GM23338 (cell line): ENCODE measurements at places on chromosomes 4 and X. TPM values are rescaled to one million over a fixed set of nuclear protein-coding genes. Genes with fewer than 3 reads are reported as not detected.

The RTL3 gene
- total RNA-seq, result not detected in 2 replicates

The ZFYVE28 gene
- total RNA-seq, result 4.6 and 8.7 TPM in 2 replicates

GRCh38 chr4:38943343-38943742, 75.7 kb downstream of the FAM114A1 start:
- H3K27ac ChIP-seq, result no peak overlapping the region
- no peak for DNase-seq
- no peaks in the 10 kb centered on the region for H3K27me3 ChIP-seq
- H3K36me3 ChIP-seq, result no peaks in the 10 kb centered on the region

The PABPC1L2A gene
- total RNA-seq, result 1.0 and 1.4 TPM in 2 replicates

DNA sequence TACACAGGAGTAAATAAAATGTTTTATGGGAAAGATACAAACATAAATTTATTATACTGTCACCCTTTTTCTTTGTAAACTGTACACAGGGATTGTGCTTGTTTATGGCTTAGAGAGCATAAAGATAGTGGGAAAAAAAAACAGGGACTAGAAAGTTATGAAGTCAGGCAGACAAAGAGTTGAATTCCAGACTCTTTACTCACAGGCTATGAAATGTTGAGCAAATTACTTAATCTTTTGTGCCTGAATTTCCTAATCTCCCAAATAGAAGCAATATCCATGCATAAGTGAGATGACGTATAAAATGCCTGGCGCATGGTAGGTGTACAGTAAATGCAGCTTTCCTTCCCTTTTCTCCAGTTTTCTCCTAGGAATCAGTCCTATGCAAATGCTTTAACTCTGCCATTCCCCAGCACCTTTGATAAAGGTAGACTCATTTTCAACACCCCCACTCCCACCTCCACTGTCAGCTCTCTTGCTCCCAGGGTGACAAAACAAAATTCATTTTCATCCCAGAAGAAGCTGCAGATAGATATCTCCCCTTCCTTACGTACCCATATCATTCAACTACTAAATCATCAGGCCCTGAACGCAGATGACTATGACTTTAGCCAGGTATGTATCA, 44.5 kb upstream of the BTC start:
- H3K36me3 ChIP-seq, result no peaks in the 10 kb centered on the region
- no peak for DNase-seq
- no peaks in the 10 kb centered on the region for H3K27me3 ChIP-seq
- H3K27ac ChIP-seq, result no peak overlapping the region
- no peak overlapping the region for H3K4me3 ChIP-seq
- no peaks in the 10 kb centered on the region for H3K4me1 ChIP-seq

DNA sequence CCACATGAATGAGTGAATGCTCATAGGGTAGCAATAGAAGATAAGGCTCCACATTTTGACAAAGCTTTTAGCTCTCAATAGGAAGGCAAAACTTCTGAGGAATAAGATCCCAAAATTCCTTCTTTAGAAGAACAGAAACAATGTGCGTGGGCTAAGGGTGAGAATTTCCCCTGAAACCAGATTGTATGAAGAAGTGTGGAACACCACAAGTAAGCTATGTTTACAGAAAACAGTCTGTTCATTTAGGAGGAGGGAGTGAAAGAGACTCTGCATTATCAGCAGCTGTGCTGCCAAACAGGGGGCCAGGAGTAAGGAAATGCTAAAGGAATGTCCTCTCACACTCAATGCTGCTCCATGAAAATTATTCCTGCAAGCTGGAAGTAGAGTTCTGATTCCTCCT, 851.6 kb downstream of the CENPC start:
- no peak overlapping the region for H3K4me3 ChIP-seq
- DNase-seq, result peak; percentile 4
- no peaks in the 10 kb centered on the region for H3K36me3 ChIP-seq
- no peaks in the 10 kb centered on the region for H3K27me3 ChIP-seq
- no peaks in the 10 kb centered on the region; the same call in 1 of the 2 replicates for H3K4me1 ChIP-seq
- no peak overlapping the region for H3K27ac ChIP-seq

DNA sequence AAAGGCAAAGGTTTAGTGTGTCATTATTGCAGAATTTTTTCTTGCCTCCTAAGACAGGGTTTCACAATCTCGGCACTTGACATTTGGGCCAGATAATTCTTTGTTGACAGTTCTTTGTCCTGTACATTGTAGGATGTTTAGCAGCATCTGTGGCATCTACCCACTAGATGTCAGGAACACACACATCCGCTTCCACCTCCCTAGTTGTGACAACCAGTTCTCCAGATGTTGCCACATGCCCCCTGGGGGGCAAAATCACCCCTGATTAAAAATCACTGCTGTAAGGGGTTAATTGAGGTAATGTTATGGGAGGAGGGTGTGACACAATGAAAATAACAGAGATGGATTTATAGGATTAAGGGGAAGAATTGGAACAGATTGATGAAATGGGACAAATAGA, 75.3 kb downstream of the HMGB2 start:
- H3K27ac ChIP-seq, result no peak overlapping the region
- H3K4me1 ChIP-seq, result peaks cover 27% of the 10 kb centered on the region
- H3K4me3 ChIP-seq, result no peak overlapping the region
- DNase-seq, result no peak
- H3K27me3 ChIP-seq, result no peaks in the 10 kb centered on the region

GRCh38 chr4:138912704-138913340, 102.8 kb upstream of the NOCT start:
- H3K27ac ChIP-seq, result no peak overlapping the region
- no peaks in the 10 kb centered on the region for H3K27me3 ChIP-seq
- peaks cover 16% of the 10 kb centered on the region for H3K4me1 ChIP-seq
- no peak for DNase-seq
- no peak overlapping the region for H3K4me3 ChIP-seq

DNA sequence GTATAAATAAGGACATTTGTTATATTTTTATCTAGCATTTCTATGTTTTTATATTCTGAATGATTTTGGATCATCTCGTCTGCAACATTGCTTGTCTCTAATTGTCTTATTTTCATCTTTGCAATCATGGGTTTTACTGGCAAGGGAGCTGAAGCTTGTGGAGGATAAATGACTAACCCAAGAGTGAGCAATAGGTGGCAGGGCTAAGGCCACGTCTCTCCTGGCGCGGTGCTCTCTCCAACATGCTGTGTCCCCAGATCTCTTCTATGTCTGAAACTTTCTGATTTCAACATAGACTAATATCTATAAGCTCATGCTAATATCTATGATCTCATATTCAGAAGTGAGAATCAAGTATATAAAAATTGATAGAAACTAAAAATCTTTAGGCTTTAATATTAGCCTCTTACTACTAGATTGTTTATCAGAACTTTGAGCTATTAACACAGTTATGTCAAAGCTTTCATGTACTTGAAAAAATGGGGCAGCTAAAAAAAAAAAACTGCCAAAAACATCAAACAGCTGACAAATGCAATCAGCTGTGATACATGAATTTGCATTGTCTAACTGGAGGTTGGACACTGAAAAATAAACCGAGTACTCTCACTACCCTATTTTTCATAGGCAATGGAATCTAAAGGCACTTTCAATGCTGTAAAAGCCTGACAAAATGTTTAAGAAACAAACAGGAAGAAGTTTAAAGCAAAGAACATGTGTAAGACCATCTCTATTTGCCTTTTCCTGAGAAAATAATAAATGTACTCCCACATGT, 169.2 kb downstream of the TMA16 start:
- no peaks in the 10 kb centered on the region for H3K4me1 ChIP-seq
- no peak for DNase-seq
- H3K27ac ChIP-seq, result no peak overlapping the region
- no peaks in the 10 kb centered on the region for H3K27me3 ChIP-seq
- no peak overlapping the region for H3K4me3 ChIP-seq
- H3K36me3 ChIP-seq, result no peaks in the 10 kb centered on the region

The SMR3B gene
- not detected in 2 replicates for total RNA-seq

- no peaks in the 10 kb centered on the region for H3K36me3 ChIP-seq
- H3K27ac ChIP-seq, result no peak overlapping the region
- H3K4me3 ChIP-seq, result no peak overlapping the region
- no peaks in the 10 kb centered on the region for H3K4me1 ChIP-seq
- no peaks in the 10 kb centered on the region for H3K27me3 ChIP-seq
Measured at GRCh38 chrX:54093159-54093558, 48.9 kb upstream of the PHF8 start.

- no peak for DNase-seq
- H3K4me3 ChIP-seq, result no peak overlapping the region
- H3K27ac ChIP-seq, result no peak overlapping the region
- H3K36me3 ChIP-seq, result no peaks in the 10 kb centered on the region
Measured at GRCh38 chr4:76854858-76855257, 43.1 kb downstream of the SOWAHB start.

DNA sequence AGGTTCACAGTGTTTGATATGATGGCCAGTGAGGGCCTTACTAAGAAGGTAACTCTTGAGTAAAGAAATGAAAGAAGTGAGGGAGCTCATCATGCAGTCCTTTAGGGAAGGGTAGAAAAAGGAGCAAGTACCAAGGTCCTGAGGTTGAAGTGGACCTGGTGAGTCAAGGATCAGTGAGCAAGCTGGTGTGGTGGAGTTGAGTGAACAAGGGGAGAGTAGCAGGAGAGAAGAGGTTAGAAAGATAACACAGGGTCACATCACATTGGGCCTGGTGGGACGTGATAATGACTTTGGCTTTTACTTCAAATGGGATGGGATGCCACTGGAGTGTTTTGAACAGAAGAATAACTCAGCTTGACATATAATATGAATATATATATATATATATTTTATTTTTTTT, 44.7 kb downstream of the OSTC start:
- no peak overlapping the region for H3K27ac ChIP-seq
- no peak for DNase-seq
- no peak overlapping the region for H3K4me3 ChIP-seq
- no peaks in the 10 kb centered on the region for H3K36me3 ChIP-seq

The RTL9 gene
- total RNA-seq, result 0.19 and 0.31 TPM in 2 replicates

- no peak overlapping the region for H3K4me3 ChIP-seq
- H3K4me1 ChIP-seq, result no peaks in the 10 kb centered on the region; the same call in 1 of the 2 replicates
- no peak overlapping the region for H3K27ac ChIP-seq
Measured at GRCh38 chr4:15294202-15294601, 133.6 kb upstream of the C1QTNF7 start.

The VSIG1 gene
- 1.2 and 1.7 TPM in 2 replicates for total RNA-seq

The GABRG1 gene
- total RNA-seq, result 0.58 and 1.6 TPM in 2 replicates

DNA sequence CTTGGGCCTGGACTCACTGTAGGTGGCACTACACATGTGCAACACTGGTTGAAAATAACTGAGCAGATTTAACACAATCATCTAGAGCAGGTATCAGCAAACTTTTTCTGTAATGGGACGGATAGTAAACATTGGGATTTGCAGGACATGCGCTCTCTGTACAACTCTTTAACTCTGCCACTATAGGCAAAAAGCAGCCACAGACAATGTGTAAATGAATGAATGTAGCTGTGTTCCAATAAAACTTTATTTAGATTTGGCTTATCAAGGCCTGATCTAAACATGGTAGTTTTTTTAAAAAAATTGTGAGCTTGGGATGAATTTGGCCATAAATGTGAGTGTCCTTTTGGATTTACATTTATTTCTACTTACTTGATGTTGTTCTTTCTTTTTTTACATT, 407.3 kb downstream of the FAT4 start:
- H3K36me3 ChIP-seq, result no peaks in the 10 kb centered on the region
- H3K27me3 ChIP-seq, result no peaks in the 10 kb centered on the region
- H3K4me3 ChIP-seq, result no peak overlapping the region
- peaks cover 11% of the 10 kb centered on the region; the same call in 1 of the 2 replicates for H3K4me1 ChIP-seq

The SRPX gene
- 12.5 and 16.9 TPM in 2 replicates for total RNA-seq

The GPRASP2 gene
- total RNA-seq, result 18.0 and 22.4 TPM in 2 replicates

GRCh38 chr4:60934566-60935295, 265.4 kb upstream of the ADGRL3 start:
- H3K4me3 ChIP-seq, result no peak overlapping the region
- H3K27ac ChIP-seq, result no peak overlapping the region
- no peaks in the 10 kb centered on the region for H3K36me3 ChIP-seq
- H3K27me3 ChIP-seq, result no peaks in the 10 kb centered on the region
- no peaks in the 10 kb centered on the region for H3K4me1 ChIP-seq

The DTHD1 gene
- not detected in 2 replicates for total RNA-seq

DNA sequence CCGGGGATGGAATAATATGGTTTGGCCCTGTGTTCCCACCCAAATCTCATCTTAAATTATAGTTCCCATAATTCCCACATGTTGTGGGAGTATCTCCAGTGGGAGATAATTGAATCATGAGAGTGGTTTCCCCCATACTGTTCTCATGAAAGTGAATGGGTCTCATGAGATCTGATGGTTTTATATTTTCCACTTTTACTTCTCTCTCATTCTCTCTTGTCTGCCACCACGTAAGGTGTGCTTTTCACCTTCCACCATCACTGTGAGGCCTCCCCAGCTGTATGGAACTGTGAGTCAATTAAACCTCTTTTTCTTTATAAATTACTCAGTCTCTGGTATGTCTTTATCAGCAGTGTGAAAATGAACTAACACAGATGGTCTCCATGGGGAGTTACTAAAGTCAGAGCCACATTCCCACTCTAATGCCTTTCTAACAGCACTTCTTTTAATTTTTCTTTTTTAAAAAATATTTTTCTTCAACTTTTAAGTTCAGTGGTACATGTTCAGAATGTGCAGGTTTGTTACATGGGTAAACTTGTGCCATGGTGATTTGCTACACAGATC, 306.6 kb downstream of the DTHD1 start:
- H3K4me3 ChIP-seq, result no peak overlapping the region
- DNase-seq, result no peak
- H3K27me3 ChIP-seq, result no peaks in the 10 kb centered on the region
- H3K27ac ChIP-seq, result no peak overlapping the region

- H3K36me3 ChIP-seq, result no peaks in the 10 kb centered on the region
- no peaks in the 10 kb centered on the region for H3K27me3 ChIP-seq
- no peak overlapping the region for H3K4me3 ChIP-seq
Measured at GRCh38 chrX:108049649-108050048, 4.8 kb downstream of the VSIG1 start.

GRCh38 chr4:61397174-61397573, 197.0 kb downstream of the ADGRL3 start:
- H3K4me3 ChIP-seq, result peak overlapping the region; percentile 34
- H3K27me3 ChIP-seq, result no peaks in the 10 kb centered on the region
- DNase-seq, result no peak
- H3K4me1 ChIP-seq, result peaks cover 87% of the 10 kb centered on the region
- no peaks in the 10 kb centered on the region for H3K36me3 ChIP-seq
- peak overlapping the region; percentile 83 for H3K27ac ChIP-seq

- no peak overlapping the region for H3K27ac ChIP-seq
- no peaks in the 10 kb centered on the region for H3K36me3 ChIP-seq
- no peaks in the 10 kb centered on the region for H3K27me3 ChIP-seq
- peak; percentile 33 for DNase-seq
- H3K4me3 ChIP-seq, result no peak overlapping the region
Measured at GRCh38 chr4:142443469-142443868, 402.6 kb downstream of the INPP4B start.

DNA sequence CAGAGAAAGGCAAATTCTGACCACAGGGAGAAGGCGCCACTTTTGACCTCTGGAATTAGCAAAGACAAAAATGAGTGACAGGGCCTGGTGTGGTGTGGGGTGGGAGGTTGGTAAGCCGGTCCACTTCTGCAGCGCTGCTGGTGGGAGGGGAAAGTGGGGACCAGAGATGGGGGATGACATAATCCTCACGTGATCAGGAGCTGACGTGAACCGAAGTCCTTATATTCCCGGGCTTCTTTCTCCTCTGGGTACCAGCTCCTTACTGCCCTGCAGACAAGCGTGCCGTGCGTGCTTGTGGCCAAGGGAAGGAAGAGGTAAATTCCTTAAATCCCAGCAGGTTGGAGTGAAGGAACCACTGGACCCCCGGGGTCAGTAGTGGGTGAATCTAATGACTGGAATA, at the start of gene TCEAL7:
TSS of gene TCEAL7 (plus strand) at position 249 of the 400 bp plus-strand sequence. CDS start 1,165 bp downstream, outside the sequence.
- H3K4me1 ChIP-seq, result peaks cover 10% of the 10 kb centered on the region; the same call in 1 of the 2 replicates
- peak within 1 kb of the TSS; percentile 21 for H3K27ac ChIP-seq
- H3K36me3 ChIP-seq, result no peaks in the 10 kb centered on the region
- peak; percentile 56 for DNase-seq
